ENCODE measurements at places on chromosomes 12 and 14.
A peak's percentile ranks its signal among the peaks of the same experiment; 100 is the strongest.

DNA sequence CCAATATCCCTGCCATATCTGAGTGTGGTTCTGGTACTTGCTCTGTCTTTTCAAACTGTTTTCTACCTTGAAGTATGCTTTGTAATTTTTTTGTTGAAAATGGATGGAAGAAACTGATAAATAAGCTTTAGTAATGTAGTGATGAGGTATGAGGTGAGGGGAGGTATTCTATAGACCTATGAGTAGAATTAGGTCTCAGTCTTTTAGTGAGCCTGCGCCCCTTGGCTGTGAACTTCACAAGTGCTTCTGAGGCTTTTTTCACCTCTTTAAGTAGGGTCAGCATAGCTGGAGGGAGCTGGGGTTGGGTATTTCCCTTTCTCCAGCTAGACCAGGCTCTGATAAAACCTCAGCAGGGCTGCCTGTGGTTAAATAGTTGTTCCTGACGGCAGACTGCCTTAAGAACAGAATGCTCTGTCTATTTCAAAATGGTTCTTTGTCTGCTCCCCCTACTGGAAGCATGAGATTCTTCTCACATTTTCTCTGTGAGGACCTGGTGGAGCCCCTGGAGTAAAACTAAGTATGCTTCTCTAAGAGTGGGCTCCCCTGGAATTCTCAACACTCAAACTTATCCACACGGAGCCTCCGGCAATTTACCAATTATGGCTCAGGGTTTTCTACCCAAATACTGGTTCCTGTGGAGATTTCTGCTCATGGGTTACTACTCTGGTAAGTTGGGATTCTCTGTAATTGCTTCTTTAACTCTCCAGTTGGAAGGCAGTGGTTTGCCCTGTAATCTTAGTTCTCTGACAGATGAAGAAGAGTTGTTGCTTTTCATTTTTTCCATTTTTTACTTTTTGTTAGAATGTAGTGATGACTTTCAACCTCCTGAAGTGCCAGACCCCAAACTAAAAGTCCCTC lies 13.1 kb downstream of the KRT5 start:
- DNase-seq, result peak; percentile 65

DNA sequence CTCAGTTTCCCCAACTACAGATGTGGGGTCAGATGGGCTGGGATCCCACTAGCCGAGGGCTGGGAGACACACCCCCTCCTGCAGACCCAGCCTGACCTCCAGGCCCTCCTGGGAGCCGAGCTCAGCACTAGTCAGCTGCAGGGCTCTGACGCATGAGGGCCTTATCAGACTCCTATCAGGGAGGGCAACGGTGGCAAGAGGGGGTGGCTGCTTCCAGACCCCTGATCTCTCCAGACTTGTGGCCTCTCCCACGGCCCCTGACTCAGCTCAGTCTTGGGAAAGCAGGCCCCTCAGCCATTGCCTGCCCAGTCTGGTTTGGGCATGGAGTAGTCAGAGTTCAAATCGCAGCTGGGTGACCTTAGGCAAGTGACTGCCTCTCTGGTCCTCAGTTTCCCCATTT lies 2.5 kb downstream of the RASAL1 start:
- DNase-seq, result peak; percentile 33

- DNase-seq, result no peak
Observed at GRCh38 chr14:27739657-27740156, 1026.9 kb upstream of the FOXG1 start.

DNA sequence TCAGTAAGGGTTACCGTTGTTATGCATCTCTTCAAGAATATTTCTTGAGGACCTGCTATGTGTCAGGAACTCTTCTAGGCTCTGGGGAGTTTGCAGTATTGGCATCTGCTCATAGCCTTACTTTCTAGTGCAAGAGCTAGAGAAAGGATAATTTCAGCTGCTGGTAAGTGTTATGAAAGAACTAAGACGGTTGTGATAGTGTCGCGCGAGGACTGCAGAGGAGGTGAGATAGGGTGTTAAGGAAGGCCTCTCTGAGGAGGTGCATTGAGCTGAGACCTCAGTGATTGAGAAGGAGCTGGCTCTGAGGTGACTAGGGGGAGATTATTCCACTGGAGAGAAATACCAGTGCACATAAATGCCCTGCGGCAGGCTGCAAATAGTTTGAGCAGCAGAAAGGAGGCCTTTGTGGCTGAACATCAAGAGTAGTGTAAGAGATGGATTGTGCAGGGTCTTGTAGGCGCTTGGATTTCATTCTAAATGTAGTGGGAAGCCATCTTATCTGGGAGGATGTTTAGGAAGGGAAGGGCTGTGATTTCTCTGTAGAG lies 824 bp downstream of the DDX55 start:
- DNase-seq, result peak; percentile 14
